Activated effector memory CD4-positive, alpha-beta T cell treated with anti-CD3 and anti-CD28 coated beads, Interleukin-2, amount 50 U/mL, for 16 hours (primary cell): ENCODE measurements at places on chromosomes 7 and 10.
A peak's percentile ranks its signal among the peaks of the same experiment; 100 is the strongest.

GRCh38 chr7:74364061-74364460, 74.9 kb downstream of the CLIP2 start:
- DNase-seq: no peak

- no peak for DNase-seq
These were observed 150.4 kb downstream of the DGKI start for GRCh38 chr7:137696376-137696775.

DNA sequence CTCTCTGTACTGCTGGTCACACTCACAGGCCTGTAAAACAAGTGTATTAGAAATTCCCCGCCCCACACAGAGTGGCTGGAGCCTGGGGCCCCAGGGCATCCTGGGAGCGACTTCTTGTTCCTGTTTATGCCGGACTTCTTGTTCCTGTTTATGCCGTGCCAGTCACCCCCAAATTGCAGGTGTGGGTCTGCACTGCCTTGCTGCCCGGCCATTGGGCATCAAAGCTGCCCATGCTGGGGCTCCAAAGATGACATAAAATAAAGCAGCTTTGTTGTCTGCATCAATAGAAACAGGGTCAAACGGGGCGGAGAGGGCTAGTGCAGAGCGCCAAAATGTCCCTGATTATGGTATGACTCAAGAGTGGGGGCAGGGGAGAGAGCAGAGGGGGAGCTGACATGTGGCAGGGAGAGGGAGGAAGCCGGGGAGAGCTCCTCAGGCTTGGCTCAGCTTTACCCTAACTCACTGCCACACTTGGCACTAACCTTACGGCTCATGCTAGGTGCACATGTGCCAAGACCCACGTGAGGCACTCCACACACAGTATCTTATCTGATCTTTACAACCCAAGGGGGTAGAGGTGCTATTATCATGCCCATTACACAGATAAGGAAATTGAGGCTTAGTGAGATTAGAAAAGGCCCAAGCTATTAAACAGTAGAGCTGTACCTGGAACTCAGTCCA, 98.4 kb downstream of the PIP4K2A start:
- peak; percentile 78 for DNase-seq

- DNase-seq: no peak
These were observed 17.5 kb upstream of the ZNF862 start for GRCh38 chr7:149820622-149821190.

GRCh38 chr10:91683975-91684374, 51.1 kb upstream of the PPP1R3C start:
- DNase-seq: no peak

DNA sequence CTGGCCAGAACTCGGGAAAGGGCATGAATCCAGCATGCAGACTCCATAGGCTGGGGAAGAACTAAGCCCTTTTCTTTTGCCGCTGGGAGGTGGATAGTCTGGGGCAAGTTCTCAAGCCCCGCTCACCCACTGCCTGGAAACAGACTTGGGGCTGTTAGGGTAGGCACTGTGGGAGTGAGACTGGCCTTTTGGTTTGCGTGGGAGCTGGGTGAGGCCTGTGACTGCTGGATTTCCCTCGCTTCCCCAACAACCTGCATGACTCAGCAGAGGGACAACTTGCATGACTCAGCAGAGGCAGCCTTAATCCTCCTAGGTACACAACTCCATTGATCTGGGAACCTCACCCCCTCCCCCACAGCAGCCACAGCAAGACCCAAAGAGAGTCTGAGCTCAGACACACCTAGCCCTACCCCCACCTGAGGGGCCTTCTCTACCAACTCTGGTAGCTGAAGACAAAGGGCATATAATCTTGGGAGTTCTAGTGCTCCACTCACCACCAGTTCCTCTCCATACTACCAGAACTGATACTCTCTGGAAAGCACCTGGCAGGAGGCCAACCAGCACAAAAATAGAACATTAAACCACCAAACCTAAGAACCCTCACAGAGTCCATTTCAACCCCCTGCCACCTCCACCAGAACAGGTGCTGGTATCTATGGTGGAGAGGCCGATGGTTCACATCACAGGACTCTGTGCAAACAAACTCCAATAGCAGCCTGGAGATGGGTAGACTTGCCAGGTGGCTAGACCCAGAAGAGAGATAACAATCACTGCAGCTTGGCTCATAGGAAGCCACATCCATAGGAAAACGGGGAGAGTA, 81.4 kb upstream of the LAMB4 start:
- no peak for DNase-seq

DNA sequence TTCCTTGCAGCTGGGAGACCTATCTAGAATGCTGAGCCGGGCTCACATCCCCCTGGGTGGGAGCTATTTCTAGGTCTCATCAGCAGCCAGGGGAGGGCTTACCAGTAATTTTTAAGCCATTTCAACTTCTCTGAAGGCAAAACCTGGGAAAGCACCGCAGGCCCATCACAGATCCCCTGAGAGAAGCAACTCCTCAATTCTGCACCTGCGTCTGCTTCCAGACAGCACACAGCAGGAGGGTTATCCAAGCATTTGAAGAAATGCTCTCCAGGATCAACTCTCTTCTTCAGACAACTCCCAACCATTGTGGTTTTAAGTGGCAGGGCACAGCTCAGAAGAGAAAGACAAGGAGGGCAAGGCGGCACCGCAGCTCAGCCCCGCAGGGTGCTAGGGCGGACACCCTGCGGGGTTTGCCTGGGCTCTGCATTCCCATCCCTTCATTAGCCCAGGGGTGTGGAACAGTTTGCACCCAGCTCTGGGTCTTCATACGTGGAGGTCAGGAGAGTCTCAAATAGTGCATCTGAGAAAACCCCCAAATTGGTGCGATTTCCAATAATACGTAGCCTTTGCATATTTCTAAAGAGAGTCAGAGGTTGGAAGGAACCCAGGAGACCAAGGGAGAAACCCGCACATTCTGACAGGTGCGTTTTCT, 618.7 kb downstream of the DNAJB6 start:
- no peak for DNase-seq

DNA sequence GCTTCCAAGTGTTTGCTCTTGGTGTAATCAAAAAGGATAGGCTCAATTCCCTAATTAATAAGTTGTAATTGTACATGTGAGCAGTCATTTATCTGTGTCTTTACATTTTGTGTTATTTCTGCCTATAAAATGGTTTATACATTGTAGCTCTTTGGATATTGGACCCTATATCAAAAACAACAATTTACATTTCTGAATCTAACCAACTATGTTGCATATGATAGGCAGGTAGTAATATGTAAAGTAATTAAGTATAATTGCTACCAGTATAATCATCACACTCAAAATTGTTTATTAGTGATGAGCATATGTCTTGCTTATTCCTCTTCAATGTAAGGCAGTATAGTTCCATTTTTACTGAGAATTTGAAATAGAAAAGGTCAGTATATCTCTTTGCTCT, 13.8 kb downstream of the AKR1C1 start:
- no peak for DNase-seq

DNA sequence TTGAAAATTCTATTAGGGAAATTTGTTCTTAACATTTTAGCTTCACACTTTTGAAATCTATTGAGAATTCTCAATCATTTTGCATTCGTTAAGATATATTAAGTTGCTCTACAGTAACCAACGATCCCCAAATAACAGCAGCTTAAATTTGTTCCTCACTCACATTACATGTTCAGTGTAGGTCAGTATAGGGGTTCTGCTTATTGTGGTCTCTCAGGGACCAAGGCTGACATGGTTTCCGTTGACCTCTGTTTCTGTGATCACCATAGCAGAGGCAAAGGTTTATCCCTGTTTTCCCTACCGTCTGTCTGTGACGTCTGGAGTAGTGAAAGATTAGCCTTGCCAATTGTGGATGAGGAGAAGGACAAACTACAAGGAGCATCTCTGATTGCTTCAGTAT, 235.0 kb upstream of the CSTF2T start:
- DNase-seq: no peak

DNA sequence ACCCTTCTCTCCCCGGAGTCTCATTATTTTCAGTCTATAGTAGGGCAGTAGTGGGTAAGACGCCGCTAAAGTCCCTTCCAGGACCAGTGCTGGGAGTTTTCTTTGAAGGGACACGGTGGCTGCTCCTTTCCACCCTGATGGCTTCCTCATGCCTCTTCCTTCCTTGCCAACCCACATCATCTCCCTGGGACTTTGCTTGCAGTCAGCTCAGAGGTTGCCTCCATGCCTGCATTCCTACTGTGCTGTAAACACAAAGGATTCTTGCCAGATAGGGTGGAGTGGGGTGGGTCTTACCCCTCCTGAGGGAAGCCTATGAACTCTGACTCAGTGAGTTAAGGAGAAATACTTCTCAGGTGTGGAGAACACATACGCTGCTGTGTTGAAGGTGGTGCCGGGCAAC, 59.9 kb upstream of the IGFBP3 start:
- no peak for DNase-seq

DNA sequence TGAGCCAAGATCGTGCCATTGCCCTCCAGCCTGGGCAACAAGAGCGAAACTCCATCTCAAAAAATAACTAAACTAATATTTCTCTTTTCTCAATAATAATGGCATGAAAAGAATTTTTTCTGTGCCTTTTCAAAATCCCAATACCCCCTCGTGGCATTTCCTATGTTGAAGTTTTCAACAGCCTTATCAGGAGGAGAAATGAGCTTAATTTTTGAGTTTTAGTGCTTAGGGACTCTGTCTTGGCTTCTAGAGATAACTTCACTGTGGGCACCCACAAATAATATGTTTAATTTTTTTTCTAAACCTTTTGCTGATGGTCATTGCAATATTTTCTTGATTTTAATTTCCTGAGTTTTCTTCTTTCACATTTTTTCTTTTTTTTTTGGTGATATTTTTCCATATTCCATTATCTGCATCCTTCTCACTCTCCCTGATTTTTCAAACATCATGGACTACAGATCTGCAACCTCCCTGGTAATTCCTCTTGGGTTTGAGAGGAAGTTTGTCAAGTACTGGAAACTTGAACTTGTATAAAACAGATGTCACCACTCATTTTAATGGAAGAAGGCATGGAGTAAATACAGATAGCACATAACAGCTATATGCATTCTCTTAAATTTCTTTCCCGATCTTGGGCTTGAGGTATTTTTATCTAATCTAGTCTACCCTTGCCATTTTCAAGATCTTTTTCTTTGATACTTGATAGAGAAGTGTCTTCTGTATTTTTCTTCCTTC, 84.0 kb downstream of the KAT6B start:
- no peak for DNase-seq

GRCh38 chr7:44473295-44473694, 17.2 kb downstream of the NUDCD3 start:
- DNase-seq: no peak

DNA sequence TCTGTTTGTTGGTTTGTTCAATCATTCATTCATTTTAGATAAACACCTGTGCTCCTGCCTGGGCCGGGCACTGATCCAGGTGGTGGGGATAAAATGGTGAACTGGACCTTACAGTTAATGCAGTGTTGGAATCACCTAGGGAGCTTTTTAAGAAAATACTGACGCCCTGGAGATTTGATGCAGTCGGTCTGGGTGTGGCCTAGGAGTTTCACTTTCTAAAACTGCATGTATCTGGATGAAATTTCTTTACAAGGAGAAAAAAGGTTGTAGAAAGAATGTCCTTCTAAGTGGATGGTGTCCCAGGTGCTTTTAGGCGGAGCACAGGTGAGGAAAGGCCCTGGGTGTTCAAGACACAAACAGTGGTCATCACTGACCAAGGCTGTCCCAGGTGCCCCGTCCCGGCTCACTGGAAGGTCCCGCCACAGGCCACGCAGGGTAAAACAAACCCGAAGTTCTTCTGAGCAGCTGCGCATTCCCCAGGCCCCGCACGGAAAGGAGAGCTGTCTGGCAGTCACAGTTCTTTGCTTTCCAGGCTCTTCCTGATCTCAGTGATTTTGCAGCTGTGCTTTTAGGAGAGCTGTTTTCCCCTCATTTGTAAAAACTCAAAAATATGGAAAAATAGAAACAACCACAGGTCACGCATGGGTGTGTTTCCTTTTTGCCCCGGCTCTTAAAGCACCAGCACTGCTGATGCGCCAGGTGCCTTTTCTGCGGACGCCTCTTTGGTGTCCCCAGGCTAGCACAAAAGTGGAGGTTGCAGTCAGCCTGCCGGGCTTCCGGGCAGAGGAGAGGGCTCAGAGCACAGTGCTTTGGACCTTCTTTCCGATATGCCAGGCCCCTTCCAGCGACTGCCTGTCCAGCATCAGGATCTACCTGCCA, 161.9 kb downstream of the GRK5 start:
- DNase-seq: no peak

- DNase-seq: no peak
These were observed 132.7 kb upstream of the MDFIC start for GRCh38 chr7:114789161-114789560.

GRCh38 chr7:144787127-144787526, 48.7 kb downstream of the TPK1 start:
- no peak for DNase-seq

- no peak for DNase-seq
These were observed 58.1 kb upstream of the AQP1 start for GRCh38 chr7:30853576-30853975.

- no peak for DNase-seq
These were observed 765.1 kb downstream of the SUGCT start for GRCh38 chr7:40899636-40900507.

DNA sequence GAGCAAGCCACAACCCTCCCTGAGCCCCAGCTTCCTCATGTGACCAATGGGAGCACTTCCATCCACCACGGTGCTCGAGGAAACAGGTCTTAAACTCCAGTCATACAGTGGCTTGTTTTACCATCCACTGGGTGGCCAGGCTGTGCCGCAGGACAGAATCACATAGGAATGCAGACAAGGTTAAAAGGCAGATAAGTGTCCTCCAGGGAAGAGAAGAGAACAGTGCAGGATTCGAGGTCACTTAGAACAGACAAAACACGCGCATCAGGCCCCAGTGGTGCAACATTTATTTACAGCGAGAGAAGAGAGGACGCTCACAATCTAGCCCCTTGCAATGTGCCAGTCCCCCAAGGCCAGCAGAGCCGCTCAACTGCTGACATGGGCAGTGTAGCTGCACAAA, 92.8 kb downstream of the TMEM130 start:
- no peak for DNase-seq

DNA sequence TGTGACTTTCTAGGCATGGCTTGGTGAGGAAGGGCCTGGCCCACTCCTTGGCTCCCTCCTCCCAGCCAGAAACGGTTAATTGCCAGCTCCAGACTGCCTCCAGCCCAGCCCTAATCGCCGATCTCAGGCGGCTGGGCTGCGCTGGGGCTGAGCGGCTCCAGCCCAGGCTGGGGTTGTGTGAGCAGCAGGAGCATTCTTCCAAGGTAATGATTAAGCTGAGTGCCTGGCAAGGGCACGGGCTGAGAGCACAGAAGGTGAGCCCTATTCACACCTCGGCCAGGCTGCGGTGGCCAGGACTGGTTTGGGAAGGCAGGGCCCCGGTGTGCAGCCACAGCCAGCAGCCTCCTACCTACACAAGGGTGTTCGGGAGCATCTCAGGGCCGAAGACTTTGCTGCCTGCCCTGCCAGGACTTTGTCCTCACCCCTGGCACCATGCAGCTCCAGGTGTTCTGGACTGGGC, at the start of gene TMEM72:
TSS of gene TMEM72 (plus strand) at position 257 of the 460 bp plus-strand sequence. CDS start at position 433, 176 bp downstream.
- DNase-seq: no peak

GRCh38 chr7:133253519-133253875, 619 bp downstream of the EXOC4 start:
- DNase-seq: no peak

DNA sequence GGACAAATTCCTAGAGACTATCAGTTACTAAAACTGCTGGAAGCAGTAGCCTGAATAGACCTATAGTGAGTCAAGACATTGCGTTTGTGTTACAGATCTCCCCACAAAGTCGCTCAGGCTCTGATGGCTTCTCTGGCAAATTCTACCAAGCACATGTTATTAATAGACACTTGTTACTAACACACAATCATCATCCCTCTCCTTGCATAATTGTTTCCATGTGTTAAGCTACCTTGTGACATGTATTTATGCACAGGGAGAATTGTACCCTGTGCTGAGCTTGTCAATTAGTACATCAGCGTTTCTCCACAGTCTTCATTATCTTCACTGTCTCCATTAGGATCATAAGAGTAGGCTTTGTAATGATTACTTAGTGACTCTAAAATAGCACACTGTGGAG, 31.2 kb downstream of the DYNC2I1 start:
- DNase-seq: no peak
